ENCODE measurements at places on chromosomes 1 and 21.

DNA sequence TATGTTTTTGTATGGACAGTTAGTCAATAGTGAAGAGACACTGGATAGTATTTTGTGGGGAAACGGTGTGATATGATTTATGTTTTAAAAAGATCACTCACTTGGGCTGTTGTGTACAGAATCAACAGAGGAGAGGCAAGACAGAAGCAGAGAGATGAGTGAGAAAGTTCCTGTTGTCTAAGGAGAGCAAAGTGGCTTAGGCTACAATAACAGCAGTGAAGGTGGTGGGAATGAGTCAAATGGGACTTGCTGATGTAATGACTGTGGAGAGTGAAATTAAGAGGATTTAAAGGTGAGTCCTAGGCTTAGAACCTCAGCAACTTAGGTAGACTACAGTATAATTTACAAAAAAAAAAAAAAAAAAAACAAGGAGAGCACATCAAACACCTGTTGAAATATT, 169.2 kb upstream of the HP1BP3 start:
- no peak for DNase-seq

DNA sequence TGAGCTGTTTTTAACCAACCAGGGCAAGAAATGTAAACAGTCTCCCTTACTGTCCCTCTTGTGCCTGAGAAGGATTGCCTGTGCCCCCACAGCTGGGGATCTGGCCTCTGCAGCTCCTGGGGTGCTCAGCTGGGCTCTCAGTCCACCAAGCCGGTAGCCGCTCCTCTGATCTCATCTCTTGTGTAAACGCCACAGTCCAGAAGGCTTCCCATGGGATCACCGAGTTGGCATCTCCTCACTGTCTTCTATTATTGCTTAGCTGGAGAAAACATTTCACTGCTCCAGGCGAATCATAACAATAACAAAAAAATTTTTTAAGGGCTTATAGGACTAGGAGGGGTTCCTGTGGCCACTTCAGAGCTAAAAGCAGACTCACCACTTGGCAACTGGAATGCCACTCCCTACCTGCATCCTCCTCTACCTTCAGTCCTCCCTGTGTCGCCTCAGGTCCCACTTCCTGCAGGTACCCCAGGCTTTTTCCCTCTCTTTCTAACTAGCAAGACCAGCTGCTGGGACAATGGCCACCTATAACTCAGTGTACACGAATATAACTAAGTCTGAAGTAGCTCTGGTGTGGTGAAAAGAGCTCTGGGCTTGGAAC, 75.8 kb downstream of the ATP1A1 start:
- no peak for DNase-seq

- no peak for DNase-seq
Measured at GRCh38 chr1:161998811-161999210, 24.9 kb downstream of the OLFML2B start.

GRCh38 chr1:106498238-106498637, 558.2 kb upstream of the PRMT6 start:
- no peak for DNase-seq

GRCh38 chr1:68180441-68181164, 51.7 kb downstream of the WLS start:
- no peak for DNase-seq

- no peak for DNase-seq
Measured at GRCh38 chr1:231284441-231284840, 43.4 kb downstream of the GNPAT start.

DNA sequence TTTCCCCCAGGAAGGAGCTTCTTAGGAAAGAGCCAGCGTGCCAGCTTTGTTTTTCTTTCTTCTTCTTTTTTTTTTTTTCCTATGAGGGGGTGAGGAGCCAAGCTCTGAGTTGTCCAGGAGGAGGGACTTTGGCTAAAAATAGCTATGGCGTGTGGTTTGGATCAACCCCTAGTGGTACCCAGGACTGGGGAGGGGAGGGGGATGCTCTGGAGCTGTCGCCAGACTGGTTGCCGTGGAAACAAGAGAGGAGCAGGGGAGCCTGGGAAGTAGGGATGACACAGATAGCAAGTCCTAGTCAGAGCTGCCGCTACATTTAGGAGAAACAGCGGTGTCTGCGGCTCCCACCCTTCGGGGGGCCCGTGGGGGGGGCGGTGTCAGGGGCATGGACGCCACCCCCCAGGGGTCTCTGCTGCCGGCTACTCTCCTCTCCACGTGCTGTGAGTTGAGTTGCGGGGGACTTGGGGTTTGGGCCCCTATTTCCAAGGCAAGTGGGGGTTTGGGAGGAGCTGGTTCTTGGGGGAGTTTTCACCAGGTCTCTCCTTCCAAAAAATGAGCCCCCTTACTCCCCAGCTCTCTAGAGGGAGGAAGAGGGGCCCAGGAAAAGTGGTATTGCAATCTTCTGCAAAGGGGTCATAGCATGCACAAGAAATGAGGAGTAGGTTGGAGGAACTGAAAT, at the start of gene KCNJ9:
Gene KCNJ9, plus strand, starts transcription at position 278 of the 676 bp plus-strand sequence. CDS start 2,493 bp downstream, outside the sequence.
- peak; percentile 67 for DNase-seq

Measured in glutamatergic neuron (in vitro differentiated cells).